GM04504 (cell line): ENCODE measurements at places on chromosomes 12 and 14.
A peak's percentile ranks its signal among the peaks of the same experiment; 100 is the strongest.

GRCh38 chr12:53811606-53812005, 59.8 kb upstream of the CISTR start:
- DNase-seq, result no peak

GRCh38 chr14:24952851-24953666, 96.9 kb downstream of the STXBP6 start:
- no peak for DNase-seq

GRCh38 chr12:12577786-12578185, 15.1 kb upstream of the DUSP16 start:
- no peak for DNase-seq

DNA sequence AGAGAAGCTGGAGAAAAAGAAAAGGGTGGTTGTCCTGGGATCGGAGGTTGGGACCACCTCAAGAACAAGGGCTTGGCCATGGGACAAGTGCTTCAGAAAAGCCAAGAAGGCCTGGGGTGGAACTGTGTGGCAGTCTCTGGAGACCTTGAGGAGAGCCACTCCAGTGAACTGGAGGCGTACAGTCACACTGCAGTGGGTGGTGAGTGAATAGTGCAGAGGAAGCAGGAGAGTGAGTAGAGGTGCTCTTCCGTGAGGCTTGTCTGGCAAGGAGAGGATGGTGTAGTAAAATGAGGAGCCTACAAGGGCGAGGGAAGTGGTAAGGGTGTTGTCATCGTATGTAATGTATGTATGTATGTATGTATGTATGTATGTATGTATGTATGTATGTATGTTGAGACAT, 20.9 kb downstream of the RASSF3 start:
- DNase-seq, result no peak

- DNase-seq, result no peak
These were observed 28.7 kb downstream of the CCDC59 start for GRCh38 chr12:82329508-82329907.

GRCh38 chr14:21557084-21557901, 22.6 kb downstream of the OR10G3 start:
- peak; percentile 52 for DNase-seq

GRCh38 chr14:50762001-50762930, 68.7 kb downstream of the NIN start:
- DNase-seq, result peak; percentile 62

- DNase-seq, result no peak
These were observed 50.1 kb downstream of the TMEM132C start for GRCh38 chr12:128316973-128317526.

DNA sequence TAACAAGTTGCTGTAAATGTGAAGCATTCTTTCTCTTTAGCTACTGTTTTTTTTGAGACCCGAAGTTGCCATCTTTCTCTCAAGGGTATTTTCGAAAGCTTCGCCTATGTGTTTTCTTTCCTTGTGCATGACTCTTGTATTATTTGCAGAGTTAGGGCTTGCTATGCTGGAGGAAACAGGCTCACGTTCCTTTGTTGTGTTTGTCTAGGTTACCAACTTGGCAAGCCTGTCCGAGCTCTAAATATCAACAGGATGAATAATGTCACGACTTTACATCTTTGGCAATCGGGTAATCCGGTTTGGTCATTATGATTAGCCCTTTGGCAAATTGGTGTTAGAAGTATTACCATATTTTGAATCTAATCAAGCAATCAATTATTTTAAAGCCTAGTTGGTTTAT, 15.9 kb upstream of the ATP6V0A2 start:
- DNase-seq, result no peak

DNA sequence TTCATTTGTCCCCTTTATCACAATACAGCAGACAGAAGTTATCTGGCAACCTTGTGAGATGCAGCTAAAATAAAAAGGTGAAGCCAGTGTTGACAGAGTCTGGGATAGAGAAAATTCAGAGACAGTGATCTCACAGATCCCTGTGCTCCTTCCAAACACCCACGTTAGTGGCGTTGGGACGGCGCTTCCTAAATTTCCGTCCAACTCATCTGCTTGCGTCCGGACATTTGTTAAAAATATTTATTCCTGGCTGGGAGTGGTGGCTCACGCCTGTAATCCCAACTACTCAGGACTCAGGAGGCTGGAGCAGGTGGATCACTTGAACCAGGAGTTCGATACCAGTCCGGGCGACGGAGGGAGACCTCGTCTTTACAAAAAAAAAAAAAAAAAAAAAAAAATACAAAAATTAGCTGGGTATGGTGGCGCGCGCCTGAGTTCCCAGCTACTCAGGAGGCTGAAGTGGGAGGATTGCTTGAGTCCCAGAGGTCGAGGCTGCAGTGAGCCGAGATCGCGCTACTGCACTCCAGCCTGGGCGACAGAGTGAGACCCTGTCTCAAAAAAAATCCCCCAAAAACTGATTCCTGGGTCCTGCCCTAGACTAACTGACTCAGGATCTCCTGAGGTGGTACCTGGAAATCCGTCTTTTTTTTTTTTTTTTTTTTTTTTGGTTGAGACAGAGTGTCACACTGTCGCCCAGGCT, 708 bp upstream of the TCTN1 start:
- no peak for DNase-seq

DNA sequence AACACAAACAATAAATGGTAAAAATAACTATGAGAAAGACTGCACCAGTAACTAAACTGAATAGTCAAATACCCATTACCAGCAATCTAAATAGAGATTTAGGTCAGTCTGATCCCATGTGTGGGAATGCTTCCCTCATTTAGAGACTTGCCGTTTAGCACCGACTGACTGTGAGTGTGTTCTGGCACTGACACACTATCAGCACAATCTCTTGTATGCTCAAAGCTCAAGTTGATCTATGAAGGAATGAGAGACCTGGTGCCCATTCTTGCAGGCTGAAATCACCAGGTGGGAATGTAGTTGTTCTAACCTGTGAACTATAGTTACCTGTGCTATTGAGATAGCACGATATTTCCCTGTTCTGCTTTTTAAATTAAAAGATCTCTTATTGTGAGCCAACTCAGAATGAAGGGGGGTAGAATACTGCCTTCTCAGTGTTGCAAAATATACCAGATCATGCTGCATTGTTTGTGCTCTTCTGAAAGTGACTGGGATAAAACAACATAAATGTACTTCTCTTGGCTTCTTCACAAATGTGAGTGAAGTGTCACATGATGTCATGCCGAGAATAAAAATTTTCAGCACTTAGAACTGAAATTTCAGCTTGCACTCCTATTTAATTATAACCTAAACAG, 99.6 kb downstream of the LIN7A start:
- no peak for DNase-seq

GRCh38 chr14:52325126-52325525, 11.0 kb downstream of the PTGER2 start:
- no peak for DNase-seq

DNA sequence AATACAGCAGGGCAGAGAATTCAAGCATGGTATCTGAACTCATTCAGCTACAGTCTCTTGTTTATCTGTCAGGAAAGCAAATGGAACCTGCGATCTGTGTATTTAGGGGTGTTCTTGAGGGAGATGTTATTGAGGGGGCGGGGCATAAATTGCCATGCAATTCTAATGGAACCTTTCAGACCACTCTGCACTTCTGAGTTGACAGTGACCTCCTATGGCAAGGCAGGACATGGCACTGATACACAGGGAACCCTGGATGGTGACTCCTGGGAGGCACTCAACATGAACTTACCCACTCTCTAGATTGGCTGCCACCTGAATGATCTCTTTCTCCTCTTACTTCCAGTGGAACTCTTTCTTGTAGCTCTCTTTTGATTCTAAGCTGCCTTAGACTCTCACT, 787.3 kb downstream of the VRK1 start:
- DNase-seq, result no peak

GRCh38 chr12:31756977-31757420, 28.2 kb upstream of the AMN1 start:
- DNase-seq, result no peak

DNA sequence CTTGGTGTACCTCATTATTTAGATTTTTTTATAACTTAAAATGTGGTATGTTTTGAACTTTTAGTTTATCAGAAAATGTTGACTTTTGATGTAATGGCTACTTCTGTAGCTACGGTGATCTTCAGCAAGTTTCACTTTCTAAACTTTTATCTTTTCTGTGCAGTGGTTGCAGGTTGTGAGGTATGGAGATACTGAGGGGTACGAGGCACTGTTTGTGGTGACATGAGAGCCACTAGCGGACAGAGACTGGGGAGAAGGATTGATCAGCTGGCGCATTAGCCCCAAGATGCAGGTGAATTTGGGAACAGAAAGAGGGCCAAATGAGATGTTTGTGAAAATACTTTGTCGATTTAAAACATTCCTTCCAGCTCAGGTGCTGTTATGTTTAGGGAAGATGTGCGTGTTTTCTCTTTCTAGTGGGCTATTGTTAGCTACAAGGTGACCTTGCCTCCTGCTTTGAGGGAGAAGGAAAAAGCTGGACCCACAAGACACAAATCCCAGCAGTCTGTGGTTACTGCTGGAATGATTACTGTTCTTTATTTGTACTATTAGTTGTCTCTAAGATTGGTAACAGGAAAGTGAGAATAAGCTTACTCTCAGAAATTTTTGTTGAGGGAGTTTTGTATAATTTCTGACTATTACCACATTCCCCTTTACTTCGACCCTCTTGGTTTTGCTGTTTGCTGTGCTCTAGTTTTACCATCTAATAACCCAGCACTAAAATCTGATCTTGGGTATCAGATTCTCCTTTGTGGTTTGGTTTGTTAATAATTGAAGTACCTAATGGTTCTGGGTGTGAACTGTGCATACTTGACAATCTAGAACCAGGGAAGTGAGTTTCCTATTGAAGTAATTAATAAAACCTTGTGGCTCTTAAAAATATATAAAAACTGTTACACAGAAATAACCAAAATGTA, 61.7 kb downstream of the FBXO34 start:
- DNase-seq, result no peak

DNA sequence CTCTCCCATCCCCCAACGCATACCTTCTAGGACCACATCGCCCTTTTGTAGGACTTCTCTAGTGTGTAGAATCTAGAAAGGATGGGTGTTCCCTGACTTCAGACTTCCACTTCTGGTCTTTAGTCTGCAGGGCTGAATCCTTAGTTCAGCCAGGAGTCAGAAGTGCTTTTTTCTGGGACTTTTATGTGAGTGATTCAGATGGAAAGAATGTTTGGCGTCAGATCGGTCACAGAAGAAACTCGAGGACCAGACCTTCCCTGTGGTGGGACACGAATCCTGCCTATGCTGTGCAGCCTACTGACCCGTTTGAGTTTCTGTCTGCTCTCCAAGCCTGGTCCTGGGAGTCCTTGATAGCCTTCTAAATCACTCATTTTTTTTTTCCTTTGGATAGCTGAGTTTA, 165.4 kb upstream of the SSTR1 start:
- peak; percentile 78 for DNase-seq

- DNase-seq, result no peak
These were observed 943.5 kb downstream of the BCL11B start for GRCh38 chr14:98328496-98328895.

GRCh38 chr12:12392413-12392812, 35.5 kb downstream of the BORCS5 start:
- DNase-seq, result no peak
